ENCODE measurements at places on chromosomes 12 and 14.

- peak; percentile 40 for DNase-seq
These were observed 5.5 kb downstream of the ASIC1 start for GRCh38 chr12:50062728-50063460.

GRCh38 chr12:7503686-7504415 lies at the start of gene CD163:
Gene CD163 (minus strand): TSS chr12:7503777. CDS start chr12:7503690, 87 bp downstream.
- DNase-seq, result no peak

GRCh38 chr12:39935275-39935674 lies 170.6 kb downstream of the SLC2A13 start:
- DNase-seq, result no peak

- no peak for DNase-seq
These were observed 8.2 kb downstream of the TAS2R19 start for GRCh38 chr12:11014234-11014633.

- DNase-seq, result no peak
These were observed 6.2 kb downstream of the PGF start for GRCh38 chr14:74949191-74949601.

- DNase-seq, result no peak
These were observed 18.2 kb upstream of the IFT81 start for GRCh38 chr12:110105986-110106385.

GRCh38 chr12:31631809-31632208 lies 27.7 kb upstream of the ETFBKMT start:
- no peak for DNase-seq

DNA sequence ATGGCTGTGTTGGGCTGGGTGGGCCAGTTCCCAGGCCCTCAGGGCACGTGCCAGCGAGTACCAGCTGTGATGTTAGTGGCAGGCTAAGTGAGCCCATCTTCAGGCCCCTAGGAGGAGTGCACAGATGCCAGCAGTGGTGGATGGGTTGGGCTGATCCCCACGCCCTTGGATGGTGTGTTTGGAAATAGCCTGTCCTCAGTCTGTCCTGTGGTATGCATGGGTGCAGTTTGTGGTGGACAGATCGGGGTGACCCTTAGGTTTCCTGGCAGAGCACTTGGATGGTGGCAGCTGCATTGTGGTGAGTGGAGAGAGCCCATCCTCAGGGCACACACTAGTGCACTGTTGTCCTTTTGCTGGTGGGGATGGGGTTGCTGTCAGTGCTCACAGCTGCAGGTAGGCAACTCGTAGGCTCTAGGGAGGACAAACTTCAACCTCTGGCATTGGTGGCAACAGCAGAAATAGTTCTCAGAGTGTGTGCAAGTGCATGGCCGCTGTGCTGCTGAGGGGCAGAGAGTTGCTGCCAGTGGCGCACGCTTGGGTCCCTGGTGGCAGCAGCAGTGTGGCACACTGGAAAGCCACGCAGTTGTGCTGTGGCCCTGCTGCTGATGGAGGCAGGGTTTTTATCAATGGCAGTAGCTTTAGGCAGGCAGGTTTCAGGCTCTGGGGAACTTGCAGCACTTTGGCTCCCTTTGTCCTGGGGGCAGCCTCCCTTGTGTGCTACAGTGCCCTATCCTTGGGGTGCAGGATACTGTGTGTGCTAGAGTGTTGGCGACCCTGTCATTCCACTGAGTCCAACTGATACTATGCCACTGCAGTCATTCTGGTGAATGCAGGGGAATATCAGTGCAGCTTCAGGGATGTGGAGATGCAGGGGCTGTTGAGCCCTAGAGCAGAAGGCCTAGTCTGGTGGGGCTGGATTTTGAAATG lies 65.5 kb downstream of the FBXO33 start:
- DNase-seq, result no peak

- no peak for DNase-seq
These were observed 23.2 kb downstream of the PPM1A start for GRCh38 chr14:60272177-60272576.
